ENCODE measurements at places on chromosomes 7 and 10.

DNA sequence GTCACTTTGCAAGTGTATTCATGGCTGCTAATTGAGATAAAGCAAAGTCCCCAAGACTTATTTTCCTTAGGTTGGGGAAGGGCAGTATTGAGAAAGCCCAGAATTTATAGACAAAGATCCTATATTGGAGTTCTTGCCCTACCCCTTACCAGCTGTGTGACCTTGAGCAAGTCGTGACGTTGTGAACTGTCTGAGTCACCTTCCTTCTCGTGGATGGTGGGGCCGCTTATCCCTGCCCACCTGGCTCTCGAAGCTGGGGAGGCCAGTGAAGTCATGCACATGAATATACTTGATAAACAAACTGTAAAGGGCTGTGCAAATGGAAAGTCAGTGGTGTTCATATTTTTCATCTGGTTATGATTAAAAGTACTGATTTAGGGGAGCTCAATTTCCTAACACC lies 127.4 kb downstream of the TACC2 start:
- peak; percentile 68 for DNase-seq

- DNase-seq: no peak
Observed at GRCh38 chr7:114981323-114981722, 59.4 kb downstream of the MDFIC start.

DNA sequence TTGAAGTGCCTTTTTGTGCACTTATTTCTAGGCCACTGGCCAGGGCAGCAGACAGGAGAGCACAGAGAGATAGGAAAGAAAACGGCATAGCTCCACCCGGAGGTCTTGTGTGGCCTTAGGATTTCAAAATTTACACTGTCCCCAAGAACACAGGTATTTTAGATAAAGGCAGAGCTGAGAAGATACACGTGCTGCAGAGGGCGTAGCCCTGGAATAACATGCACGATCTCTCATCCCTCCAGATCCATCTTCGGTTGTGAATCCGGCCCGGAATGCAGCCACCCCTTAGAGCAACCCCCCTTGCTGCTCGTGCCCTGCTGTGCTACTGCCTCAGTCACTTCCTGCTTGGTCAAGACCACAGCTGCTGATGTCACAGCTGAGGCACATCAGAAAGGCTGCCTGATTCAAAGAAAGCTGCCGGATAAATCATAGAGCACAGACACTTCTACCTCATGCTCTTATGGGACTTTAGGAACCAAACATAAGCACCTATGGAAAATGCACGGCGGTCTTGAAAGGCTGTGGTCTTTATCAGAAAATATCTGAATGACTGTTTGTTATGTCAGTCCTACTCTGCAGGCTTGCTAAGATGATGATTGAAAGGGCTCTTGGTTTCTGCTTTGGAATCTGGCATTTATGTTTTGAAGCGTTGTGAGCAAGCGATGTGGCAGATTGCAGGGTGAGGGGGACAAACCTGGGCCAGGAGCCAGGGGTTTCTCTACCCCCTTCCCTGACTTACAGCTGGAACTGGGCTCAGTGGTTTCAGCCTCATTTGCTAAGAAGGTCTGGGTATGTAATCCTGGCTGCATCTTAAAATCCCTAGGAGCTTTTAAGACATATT lies 152.0 kb downstream of the SVIL start:
- peak; percentile 63 for DNase-seq

DNA sequence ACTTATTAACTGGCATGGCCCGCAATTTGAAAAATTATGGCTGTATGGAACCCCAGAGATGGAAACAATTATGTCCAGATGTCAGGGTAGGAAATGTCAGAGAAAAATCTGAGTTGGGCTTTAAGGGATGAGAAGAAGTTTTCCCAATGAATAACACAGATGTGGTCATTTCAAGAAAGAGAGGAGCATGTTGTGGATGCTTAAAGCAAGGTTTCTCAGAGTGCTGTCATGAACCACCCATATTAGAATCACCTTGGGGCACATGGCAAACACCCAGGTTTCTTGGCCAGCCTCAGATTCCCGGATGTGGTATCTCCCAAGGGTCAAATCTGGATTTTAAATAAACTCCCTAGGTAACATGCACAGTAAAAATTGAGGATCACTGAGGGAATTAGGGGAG lies 43.6 kb downstream of the LAMB4 start:
- no peak for DNase-seq

GRCh38 chr7:2416063-2416462 lies 12.7 kb downstream of the CHST12 start:
- no peak for DNase-seq

- DNase-seq: no peak
Observed at GRCh38 chr7:36180121-36180520, 27.1 kb downstream of the EEPD1 start.

DNA sequence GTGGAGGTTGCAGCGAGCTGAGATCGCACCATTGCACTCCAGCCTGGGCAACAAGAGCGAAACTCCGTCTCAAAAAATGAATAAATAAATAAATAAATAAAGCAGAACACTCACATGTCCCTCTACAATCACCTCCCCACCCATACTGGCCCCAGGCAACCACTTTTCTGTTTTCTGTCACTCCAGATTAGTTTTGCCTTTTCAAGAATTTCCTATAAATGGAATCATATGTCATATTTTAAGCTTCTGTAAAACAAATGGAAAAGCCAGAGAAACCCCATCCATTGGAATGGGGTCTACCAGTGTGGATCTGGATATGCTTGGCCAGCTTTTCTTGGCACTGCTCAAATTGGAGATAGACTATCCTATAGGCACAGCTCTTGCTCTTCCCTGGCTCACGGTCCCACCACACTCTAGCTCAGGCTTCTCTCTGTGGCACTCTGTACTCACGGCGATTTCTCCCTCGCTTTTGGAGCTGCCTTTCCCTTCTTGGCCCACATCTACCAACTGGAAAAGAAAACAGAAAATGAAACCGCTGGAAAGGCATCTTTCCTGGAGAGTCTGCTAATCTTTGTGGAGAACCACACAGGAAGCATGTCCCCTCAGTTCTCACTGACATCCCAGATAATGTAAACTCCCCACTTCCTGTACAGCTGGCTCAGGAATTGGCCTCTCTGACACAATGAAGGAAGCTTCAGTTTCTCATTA lies 210.1 kb downstream of the JCAD start:
- DNase-seq: peak; percentile 89

GRCh38 chr10:113788604-113789083 lies 37.2 kb downstream of the PLEKHS1 start:
- DNase-seq: peak; percentile 95

DNA sequence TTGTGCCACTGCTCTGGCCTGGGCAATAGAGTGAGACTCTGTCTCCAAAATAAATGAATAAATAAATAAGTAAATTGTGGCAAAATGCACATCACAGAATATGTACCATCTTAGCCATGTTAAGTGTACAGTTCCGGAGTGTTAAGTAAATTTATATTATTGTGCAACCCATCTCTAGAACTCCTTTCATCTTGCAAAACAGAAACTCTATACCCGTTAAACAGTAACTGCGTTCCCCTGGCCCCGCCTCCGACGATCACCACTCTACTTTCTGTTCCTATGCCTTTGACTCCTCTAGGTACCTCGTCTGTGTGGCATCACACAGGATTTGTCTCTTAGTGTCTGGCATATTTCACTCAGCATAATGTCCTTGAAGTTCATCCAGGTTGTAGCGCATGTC lies 356.4 kb upstream of the FOXK1 start:
- no peak for DNase-seq

DNA sequence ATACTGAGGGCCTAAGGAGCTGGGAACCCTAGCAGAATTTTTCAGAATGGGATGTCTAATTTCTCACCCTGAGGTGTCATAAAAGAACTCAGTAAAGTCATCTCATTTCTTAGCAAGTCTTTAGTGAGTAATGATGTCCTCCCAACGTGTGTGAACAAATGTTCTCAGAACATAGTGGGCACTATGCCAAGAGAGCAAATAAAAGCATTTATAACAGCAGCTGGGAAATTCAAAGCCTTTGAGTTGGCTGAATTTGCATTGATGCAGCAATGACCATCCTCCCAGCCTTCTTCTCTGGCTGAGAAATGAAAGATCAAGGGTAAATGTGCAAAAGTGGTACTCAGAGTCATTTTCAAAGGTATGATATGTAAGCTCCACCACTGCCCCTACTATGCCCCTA lies 109.4 kb downstream of the FAM107B start:
- peak; percentile 11 for DNase-seq

DNA sequence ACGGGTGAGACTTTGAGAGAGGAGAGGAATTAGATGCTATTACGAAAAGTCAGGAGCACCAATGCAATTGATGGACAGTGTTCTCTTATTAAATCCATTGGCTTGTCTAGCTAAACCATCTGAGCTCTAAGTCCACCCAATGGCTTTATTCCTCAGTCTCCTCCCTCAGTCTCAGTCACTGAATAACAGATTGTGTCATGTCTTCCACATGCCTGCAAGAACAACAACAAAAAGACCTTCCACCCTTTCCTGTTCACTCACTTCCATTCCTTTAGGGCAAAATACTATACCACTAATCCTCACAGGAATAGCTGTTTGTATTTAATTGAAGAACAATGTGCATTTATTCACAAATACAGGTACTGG lies 154.8 kb upstream of the LAMB4 start:
- DNase-seq: no peak

DNA sequence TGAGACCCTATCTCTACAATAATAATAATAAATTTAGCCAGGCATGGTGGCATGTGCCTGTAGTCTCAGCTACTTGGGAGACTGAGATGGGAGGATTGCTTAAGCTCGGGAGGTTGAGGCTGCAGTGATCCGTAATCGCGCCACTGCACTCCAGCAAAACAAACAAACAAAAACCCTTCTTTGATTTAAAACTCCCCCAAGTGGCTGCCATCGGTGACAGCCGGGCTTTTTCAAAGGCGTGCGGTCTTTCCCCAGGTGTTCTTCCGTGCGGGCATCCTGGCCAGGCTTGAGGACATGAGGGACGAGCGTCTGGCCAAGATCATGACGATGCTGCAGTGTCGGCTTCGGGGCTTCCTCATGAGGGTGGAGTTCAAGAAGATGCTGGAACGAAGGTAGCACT lies 1.9 kb upstream of the MYH16 start:
- no peak for DNase-seq

DNA sequence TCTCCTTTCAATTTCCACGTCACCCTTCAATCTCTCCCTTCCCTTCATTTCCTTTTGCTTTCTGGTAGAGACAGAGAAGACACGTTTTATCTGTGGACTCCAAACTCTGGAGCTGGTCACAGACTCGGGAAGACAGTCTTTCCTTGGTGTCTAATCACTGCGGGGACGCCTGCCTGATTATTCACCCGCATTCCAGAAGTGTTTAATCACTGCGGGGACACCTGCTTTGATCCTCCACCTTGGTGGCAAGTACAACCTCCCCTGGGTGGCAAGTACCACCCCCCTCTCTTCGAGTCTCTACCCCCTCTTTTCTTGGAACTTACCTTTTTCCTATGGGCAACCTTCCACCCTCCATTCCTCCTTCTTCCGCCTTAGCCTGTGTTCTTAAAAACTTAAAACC lies 15.3 kb upstream of the LRRC61 start:
- no peak for DNase-seq

DNA sequence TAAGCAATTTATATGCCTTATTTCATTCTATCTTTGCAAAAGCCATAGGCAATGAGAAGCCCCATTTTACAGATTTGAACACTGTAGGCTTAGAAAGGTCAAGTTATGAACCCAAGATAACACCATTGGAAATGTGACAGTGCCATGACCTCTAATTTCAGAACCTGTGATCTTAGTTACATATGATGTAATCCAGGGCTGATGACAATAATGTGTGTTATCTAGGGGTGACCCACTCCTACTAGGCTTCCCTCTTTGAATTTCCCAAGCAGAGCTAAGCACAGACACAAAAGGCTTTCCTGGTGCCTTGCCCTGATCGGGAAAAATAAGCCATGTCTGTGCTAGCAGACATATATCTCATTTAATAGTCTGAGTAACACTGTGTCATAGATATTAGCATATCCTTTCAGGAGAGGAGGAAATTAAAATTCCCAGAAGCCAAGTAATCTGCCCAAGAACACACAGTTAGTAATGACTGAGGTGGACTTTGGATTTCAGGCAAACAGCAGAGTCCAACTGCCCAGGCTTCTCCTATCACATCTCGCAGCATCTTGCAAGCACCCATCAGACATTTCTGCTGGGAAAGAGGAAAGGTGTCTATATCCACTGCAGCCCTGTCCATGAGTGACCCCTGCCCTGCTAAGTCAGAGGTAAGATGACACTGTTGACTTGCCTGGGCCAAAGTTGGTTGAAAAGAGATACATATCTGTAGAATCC lies 2.8 kb upstream of the TECTB start:
- DNase-seq: no peak

- DNase-seq: no peak
Observed at GRCh38 chr7:146412781-146413180, 296.2 kb downstream of the CNTNAP2 start.

GRCh38 chr7:157301610-157302120 lies 35.1 kb upstream of the DNAJB6 start:
- DNase-seq: no peak

GRCh38 chr10:100341953-100342626 lies 4.9 kb upstream of the SCD start:
- DNase-seq: peak; percentile 74

DNA sequence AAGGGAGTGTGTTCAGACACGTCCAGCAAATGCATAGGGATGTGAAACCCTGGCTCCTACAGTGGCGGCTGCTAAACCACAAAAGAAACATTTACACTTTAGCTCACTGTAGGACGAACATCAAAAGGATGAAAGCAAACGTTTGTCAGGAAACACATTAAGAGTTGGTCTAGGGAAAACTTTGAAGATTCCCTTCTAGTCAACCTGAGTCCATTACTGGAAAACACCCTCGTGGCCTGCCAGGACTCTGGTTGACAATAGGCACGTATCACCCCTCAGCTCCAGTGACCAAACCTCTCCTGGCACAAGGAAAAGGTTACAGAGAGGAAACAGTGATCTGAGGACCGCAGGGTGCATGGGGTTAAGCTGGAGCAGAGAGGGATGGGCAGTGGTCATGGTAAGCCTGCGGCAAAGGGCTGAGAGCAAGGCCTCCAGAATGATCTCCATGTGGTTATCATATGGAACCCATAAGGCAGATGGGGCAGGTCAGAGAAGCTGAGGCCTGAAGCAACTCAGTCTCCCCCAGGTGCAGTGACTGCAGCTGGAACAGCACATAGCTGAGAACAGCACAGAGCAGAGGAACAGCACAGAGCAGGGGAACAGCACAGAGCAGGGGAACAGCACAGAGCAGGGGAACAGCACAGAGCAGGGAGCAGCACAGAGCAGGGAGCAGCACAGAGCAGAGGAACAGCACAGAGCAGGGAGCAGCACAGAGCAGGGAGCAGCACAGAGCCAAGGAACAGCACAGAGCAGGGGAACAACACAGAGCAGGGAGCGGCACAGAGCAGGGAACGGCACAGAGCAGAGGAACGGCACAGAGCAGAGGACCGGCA lies 49.9 kb downstream of the CHST15 start:
- DNase-seq: no peak

DNA sequence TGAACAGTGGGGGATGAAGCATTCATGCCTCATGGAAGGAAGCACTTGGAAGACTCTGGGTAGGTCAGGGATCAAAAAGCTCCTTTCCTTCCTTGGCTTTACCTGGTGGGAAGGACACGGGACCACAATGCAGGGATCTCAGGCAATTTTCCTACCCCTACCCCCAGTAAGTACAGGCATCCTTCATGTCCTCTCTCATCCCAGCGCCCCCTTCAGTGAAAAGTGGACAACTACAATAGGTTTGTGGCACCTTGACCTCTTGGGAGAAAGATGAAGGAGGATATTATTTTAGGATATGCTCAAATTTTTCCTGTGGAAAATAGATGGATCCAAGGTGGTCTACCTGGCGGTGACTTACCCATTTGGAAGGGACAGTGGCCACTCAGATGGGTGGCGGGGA lies 16.5 kb downstream of the AFAP1L2 start:
- DNase-seq: no peak

All from fibroblast of pulmonary artery (primary cell).